ENCODE measurements at places on chromosomes 12 and 14.

GRCh38 chr14:103509864-103510723, 12.5 kb downstream of the CKB start:
- no peak for DNase-seq

DNA sequence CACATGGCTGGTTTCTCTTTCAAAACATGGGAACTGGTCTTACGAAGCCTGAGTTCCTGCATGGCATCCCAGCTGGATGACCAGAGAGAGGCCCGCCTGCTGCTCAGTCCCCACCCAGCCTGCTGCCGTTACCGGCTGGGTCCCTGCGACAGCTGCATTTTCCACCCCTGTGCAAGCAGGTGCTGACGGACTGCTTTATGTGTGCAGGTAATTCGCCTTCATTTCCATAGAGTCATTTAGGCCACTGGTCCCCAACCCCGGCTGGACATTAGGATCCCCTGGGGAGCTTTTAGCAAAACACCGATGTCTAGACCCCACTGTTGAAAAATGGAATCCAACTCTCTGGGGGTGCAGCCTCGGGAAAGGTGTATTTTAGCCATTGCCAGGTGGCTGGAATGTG, 51.9 kb downstream of the RBM19 start:
- DNase-seq = no peak

- peak; percentile 18 for DNase-seq
Measured at GRCh38 chr14:85527445-85528035, 2.4 kb upstream of the FLRT2 start.

DNA sequence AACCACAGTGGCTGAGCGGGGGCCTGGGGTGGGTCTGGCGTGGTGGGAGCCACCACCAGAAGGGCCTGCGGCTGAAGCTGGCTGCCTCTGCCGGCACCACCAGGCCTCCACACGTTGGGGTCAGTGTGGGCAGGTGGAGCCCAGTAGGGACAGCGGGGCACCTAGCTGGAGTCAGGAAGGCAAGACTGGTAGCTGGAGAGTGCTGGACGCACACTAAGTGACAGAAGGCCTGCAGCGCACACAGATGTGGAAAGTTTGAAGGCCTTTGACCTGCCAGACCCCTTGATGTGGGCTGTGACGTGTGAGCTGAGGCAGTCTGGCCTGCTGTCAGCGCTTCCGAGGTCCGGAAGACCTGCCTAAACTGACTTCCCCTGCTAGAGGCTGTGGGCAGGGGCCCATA, 26.3 kb downstream of the RIN3 start:
- DNase-seq = peak; percentile 85

DNA sequence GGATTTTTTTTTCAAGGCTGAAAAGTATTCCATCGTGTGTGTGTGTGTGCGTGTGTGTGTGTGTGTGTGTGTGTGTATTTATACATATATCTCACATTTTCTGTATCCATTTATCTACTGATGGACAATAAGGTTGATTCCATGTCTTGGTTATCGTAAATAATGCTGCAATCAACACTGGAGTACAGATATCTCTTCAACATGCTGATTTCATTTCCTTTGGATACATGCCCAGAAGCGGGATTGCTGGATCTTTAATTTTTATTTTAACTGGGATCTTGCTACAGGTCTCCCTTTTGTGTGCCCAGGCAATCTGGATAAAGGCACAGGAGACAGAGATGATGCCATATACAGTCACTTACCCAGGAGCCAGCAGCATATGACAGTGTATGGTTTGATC, 338.1 kb downstream of the SOX5 start:
- peak; percentile 22 for DNase-seq

DNA sequence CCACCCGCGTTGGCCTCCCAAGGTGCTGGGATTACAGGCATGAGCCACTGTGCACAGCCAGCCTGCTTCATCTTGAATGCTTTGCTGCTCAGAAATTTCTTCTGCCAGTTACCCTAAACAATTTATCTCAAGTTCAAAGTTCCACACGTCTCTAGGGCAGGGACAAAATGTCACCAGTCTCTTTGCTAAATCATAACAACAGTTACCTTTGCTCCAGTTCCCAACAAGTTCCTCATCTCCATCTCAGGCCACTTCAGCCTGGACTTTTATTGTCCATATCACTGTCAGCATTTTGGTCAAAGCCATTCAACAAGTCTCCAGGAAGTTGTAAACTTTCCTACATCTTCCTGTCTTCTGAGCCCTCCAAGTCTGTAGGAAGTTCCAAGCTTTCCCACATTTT, 159.5 kb upstream of the DYRK2 start:
- DNase-seq = no peak

GRCh38 chr14:97633131-97633738, 836.1 kb downstream of the VRK1 start:
- DNase-seq = no peak

DNA sequence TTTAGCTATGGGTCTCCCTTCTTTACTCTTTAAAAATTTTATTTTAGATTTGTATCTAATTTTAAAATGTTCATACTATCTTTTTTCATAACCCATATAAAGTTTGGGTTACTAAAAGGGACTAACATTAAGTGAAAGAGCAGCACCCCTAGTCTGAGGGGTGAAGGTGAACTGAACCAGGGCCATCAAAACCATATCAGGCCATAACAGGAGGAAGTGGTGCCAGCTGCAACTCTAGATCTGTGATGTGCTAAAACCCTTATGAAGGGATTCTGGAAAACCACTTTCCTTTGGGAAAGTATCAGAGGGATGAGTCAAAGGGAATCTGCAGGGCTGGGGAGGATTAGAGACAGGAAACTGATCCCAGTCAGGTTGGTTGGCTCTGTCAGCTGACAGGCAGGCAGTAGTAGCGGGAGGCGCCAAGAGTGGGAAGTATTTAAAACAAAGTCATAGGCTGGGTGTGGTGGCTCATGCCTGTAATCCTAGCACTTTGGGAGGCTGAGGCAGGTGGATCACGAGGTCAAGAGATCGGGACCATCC, 162.5 kb downstream of the PPM1H start:
- DNase-seq = peak; percentile 43

GRCh38 chr14:74848768-74849167, 27.2 kb downstream of the PROX2 start:
- no peak for DNase-seq

GRCh38 chr12:88472248-88472647, 108.0 kb downstream of the KITLG start:
- DNase-seq = no peak

- no peak for DNase-seq
Measured at GRCh38 chr14:75640876-75641275, 19.8 kb downstream of the ERG28 start.

DNA sequence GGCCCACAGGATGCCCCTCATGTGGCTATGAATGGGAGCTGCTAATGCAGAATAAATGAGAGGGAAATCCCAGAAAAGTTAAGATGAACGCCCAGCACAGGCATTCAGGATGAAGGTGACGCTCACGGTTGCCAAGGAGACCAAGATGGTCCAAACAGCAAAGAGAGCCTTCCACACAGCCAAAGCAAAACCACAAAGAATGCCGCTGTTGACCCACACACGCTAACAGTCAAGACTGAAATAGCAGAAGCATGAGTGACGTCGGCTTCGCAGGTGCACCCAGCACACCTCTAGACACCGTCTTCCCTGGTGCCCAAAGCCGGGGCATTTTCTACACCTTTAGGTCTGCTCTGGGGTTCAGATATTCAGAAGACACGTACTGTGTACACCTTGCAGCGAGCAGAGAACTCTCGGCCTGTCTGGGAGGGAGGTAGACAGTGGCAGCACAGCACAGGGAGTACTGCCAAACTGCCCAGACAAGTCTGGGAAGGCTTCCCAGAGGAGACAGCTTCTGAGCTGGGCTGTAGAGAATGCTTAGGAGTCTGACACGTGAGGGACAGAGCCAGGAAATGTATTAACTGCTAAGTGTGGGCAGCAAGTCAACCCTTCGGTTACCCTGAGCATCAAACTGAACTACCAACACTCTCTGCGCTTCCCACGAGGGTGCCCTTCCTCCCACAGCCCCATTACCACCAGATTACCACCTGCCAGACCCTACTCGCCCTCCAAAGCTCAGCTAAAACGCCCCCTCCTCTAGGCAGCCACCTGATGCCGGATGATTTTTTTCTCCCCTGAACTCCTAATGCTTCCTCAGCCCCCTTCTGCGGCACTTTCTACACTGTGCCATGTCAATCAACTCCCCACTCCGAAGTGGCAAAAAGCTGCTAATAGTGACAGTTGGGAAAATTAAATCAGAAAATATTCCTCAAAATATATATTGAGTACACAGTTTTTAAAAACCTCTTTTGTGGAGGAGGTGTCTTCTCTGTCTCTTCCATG, 50.1 kb downstream of the CCDC88C start:
- peak; percentile 69 for DNase-seq

DNA sequence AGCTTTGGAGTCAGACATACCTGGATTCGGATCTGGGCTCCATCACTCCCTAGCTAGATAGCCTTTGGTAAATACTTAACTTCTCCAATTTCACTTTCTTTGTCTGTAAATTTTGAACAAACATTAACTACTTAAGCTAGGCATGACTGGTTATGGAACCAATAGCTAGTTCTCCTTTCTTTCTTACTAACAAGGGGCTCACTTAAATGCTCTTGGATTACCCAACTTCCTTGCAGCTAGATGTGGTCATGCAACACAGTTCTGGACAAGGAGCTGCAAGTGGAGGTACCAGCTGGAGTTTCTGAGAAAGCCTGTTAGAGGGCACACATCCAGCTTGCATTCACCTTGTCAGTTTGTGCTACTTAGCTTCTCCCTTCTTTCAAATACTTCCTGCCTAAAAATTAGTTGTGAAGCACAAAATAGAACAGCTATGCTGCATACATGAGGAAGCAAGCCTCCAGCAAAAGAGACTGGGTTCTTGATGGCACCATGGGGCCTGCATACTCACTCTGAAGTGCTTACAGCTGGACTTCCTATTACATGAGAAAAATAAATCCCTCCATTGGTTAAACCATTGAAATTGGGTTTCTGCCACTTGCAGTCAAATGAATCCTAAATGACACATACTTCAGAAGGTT, 210.1 kb upstream of the EEA1 start:
- no peak for DNase-seq

GRCh38 chr14:101590062-101590461, 28.8 kb downstream of the DIO3 start:
- no peak for DNase-seq

DNA sequence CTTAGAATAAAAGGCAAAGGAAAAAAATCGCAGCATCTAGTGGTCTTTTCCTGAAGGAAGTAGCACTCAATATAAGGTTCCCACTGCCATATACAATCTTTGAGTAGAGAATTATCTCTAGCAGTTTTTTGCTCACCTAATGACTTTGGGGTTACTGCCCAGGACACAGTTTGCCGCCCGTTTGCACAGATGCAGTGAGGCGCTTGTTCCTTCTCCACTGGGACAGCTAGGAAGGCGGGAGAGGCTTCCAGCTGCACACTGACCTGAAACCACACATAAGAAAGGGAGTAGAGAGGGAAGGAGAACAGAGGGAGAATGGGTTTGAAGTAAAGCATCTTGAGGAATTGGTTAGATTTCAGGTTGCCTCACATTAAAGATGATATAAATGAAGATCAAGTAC, 25.5 kb downstream of the A2M start:
- no peak for DNase-seq

- peak; percentile 98 for DNase-seq
Measured at GRCh38 chr14:100692859-100693558, 33.7 kb upstream of the DLK1 start.

GRCh38 chr12:75953312-75953906, 78.2 kb downstream of the PHLDA1 start:
- peak; percentile 83 for DNase-seq

DNA sequence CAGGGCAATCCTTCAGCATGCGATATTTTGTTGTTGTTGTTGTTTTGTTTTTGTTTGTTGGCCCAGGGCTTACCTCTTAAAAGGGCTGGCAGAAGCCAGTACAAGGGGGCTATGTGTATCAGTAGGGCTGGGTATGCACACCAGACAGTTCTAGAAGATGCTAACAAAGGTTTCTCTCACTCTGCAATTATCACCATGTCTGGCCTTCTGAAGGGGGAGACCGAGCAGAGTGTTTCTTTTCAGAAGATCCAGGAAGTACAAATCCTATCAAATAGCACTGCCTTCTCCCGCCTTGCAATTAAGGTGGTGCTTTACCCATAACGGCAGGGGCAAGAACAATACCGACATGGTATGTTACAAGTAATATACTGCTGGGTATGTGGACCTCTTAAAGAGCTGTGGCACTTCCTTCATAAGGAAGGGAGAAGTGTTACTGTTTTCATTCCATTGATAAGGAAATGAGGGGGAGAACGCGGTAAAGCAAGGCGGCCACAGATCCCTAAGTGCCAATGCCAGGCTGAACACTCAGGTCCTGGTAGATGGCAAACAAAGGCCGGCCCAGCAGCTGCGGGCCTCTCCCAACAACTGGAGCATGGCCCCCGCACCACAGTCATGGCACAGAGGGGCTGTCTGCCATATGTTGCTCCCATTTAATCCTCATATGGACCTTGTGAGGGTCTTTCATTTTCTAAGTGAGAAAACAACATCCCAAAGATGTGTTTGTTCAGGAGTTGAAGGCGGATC, 19.2 kb upstream of the CACNA2D4 start:
- no peak for DNase-seq

DNA sequence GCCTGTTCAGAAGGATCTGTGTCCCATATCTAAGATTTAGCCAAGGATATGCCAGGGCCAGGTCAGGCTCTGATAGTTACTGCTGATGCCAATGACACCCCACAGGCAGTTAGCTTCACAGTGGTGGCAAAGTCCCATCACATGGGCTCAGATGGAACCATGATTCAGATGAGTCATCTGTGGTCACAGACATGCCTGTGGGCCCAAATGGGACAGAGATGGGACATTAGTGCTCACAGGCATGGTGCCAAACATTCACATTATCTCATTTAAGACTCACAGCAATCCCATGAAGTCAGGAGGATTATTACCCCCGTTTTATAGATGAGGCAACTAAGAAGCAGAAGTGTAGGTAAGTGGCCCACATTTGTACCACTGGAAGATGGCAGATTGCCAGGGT, 207.8 kb downstream of the DPF3 start:
- peak; percentile 41 for DNase-seq

DNA sequence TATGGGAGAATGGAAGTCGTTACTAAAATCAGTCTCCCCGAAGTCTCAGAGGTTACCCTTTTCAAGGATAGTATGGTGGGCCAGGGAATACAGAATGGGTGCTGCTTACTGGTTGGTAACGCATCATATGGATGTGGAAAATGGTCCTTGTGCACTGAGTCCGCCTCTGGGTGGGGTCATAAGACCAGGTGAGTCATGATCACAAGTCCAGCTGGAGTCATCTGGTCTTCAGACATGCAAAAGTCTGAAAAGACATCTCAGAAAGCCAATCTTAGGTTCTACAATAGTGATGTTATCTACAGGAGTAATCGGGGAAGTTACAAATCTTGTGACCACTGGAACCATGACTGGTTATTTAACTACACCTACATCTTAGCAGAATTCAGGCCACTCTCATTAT, 71.9 kb upstream of the TCL1B start:
- no peak for DNase-seq

- DNase-seq = no peak
Measured at GRCh38 chr14:94884616-94885230, 114.8 kb upstream of the GSC start.

- no peak for DNase-seq
Measured at GRCh38 chr12:52659395-52659794, 7.4 kb upstream of the KRT2 start.

GRCh38 chr12:58452546-58452945, 467.8 kb downstream of the LRIG3 start:
- peak; percentile 16 for DNase-seq

GRCh38 chr12:51872689-51872981, 15.3 kb upstream of the ANKRD33 start:
- no peak for DNase-seq

Data from mesenchymal stem cell (in vitro differentiated cells and primary cell).